ENCODE measurements at places on chromosomes 13 and 19.
A peak's percentile ranks its signal among the peaks of the same experiment; 100 is the strongest.

- no peak for DNase-seq
Observed at GRCh38 chr13:25085125-25085742, 10.7 kb upstream of the PABPC3 start.

- DNase-seq = no peak
Observed at GRCh38 chr13:104021806-104022397, 955.7 kb upstream of the SLC10A2 start.

DNA sequence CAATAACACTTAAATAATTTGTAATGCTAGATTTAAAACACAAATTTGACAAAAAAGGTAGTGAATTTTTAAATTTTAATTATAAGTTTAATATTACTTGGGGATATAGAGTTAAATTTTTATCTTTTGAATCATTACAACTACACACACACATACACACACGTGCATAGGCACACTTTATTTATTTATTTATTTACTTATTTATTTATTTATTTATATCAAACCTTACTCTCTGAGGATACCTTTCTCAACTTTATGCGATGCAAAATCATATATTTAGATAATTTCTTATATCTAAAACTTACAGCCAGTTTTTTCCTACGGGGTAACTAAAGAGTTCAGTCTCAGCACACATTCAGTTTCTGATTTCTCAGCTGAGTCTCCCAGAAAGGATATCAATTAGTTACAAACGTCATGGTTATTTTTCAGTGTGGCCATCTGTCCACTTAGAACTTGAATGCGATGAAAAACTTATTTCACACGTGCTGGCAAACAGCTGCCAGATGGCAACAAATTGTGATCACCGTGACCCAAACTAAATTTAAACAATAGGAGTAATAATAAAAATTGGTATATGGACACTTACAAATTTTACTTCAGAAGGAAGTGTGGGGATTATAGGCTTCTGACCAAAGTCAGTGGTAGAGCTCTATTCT lies 683.1 kb upstream of the PRR20A start:
- no peak for DNase-seq

DNA sequence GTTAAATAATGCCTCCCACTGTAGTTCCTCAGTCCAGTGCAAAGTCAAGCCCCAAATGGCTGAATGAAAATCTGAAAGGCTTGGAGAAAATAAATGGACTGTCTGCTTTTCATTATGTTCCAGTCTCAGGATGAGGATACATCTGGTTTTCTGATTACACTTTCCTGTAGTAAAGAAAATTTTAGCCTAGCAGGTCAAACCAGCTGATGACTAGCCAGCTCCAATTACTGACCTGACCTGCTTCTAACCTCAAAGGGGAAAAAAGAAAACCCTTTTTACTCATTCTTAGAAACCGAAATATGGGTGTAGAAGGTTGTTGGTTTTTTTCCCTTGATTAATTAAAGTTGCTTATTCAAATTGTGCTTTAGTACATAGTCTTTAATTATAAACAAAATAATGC lies 418.4 kb downstream of the EFNB2 start:
- DNase-seq = no peak

DNA sequence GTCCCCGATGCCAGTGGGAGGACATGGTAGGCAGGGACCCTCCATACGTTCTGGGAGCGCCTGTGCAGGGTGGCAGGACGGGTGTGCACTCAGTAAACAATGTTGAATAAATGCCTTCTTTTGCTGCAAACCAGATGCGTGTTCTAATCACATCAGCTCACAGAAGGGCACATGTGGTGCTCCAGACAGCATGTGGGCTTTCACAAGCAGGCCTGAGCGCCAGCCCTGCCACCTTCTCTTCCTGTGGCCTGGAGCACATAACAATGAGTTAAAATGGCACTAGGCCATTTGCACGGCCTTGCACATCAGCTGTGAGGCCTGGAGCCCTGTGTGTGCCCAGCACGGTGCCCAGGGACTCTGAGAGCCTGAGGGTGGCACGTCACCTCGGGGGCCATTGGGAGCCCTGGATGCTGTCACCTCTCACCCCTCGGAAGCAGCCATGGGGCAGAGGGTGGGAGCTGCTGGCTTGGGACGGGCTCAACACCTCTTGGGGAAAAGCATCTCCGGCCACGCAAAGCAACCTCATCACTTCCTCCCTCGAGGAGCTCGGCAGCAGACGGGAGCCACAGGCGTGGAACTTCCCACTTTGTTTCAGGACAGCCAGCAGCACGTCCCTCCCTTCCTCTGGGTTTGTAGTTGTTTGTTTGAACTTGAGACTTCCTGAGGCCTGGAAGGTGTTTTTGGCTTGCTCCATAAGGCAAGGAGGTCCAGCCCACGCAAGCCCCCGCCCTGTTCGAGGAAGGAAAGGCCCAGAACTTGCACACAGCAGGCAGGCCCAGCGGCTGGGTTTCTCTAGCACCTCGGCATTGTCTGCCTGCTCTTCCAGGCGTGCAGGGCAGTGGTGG lies 9.8 kb downstream of the MCF2L start:
- no peak for DNase-seq

DNA sequence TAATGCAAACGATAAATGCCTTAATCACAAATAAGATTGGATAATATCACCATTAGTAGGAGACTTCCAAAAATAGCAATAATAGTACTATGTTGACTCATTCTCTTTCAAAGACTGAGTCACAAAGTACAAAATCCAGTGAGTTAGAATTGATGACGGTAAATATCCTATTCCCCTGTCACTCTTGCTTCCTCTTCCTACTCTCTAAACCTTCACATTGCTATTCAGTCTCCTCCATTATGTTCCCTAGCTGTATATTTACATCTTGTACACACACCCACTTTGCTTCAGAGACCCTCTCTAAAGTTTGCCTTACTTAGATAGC lies 26.3 kb upstream of the INTS6 start:
- no peak for DNase-seq

DNA sequence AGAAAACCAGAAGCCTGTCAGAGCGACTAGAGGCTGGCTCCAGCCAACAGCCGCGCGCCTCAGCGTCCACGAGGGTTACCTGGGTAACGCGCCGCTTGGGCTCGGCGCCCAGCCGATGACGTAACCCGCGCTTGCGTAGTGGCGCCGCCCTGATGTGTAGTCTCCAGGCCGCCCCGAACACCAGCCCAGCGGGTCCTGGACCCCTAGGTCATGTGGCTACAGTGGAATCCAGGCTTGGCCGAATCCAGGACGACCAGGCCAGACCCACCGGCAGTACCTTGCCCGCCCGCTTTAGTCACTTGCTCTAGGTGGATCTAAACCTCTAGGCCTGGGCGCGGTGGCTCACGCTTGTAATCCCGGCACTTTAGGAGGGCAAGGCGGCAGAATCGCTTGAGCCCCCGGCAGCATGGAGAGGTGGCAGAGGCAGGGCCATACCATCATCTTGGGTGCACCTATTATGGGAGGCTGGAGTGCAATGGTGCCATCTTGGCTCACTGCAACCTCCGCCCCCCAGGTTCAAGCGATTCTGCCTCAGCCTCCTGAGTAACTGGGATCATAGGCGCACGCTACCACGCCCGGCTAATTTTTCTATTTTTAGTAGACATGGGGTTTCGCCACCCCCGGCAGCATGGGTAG lies 7.2 kb upstream of the ZNF606 start:
- peak; percentile 16 for DNase-seq

GRCh38 chr13:77751513-77752456 lies 54.3 kb downstream of the SLAIN1 start:
- DNase-seq = no peak

DNA sequence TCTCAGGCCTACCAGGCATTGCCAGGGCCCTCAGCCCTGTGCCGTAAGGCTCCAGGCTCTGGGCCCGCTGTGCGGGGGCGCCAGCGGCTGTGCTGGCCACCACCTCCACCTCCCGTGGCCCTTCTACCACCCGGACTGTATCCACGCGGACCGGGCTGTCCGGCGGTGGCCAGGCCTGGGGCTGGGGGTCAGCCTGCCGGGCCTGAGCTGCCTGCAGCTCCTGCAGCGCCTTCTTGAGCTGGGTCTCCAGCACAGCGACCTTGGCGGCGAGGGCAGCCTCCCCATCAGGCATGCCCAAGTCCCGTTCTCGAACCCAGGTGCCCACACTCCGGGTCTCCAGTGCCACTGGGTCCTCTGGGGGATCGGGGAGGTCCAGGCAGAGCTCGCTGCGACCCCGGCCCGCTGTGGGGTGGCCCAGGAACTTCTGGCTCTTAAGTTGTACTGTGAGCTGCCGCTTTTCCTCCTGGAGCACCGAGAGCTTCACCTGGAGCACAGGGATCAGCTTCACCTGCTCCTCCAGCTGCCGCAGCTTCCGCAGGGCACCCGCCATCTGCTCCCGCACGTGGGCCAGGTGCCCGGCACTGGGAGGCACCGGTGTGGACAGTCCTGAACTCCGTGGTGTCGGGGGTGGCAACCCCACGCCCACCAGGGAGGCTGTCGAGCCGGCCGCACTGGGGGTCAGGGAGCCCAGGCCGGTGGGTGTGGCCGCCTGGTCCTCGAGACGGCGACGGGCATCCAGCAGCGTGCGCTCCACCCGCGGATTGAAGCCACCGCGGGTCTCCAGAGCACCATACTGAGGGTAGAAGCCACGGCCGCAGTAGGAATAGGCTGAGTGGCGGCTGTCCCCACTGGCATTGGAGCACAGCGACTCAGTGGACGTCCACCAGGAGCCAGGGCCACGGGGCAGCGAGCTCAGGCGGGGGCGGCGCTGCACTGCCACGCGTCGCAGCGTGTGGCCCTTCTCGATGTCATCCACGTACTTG lies 4.1 kb downstream of the KANK2 start:
- no peak for DNase-seq

DNA sequence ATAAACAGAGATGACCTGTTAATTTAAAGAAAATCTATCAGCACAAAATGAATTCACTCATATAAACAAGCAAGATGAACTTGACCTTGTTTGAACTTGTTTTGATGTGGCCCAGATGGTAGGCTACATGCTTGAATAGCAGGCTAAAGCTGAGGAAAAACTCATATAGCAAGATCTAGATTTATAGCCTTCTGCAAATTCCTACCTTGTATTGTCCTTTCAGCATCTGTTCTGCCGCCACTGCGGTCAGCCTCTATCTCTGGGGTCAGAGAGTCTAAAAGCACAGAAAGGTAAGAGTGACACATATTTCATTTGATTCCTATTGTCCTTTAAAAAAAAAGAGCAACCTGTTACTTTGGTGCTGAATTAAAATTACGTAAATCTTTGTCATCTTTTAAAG lies 392.1 kb downstream of the DACH1 start:
- no peak for DNase-seq

- no peak for DNase-seq
Observed at GRCh38 chr13:106331116-106331515, 204.3 kb downstream of the EFNB2 start.

DNA sequence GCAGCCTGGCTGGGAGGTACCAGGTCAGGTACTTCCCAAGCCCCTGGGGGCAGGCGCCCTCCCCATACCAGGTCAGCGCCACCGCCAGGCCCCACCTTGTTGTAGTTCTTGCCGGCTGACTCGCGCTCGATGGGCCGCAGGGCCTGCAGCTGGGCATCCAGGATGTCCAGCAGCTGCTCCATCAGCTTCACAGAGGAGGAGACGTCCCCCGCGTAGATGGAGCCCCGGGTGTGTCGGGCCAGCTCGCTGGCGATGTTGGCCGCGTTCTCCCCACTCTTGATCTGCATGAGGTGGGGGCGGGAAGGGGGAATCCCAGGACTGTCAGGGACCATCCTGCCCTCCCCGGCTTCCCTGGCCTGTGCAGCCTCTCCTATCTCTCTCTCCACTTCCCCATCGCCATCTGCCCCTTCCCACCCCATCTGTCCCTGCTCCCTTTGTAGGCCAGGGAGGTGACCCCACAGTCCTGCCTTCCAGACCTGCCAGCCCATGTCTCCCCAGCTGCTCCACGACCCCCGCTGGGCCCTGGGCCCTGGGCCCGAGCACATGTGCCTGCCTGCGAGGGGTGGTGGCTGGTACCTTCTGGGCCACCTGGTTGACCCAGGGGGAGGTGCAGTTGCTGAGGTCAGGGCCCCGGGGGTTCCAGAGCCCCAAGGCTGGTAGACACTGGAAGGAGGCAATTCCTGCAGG lies 23.8 kb upstream of the ASF1B start:
- no peak for DNase-seq

DNA sequence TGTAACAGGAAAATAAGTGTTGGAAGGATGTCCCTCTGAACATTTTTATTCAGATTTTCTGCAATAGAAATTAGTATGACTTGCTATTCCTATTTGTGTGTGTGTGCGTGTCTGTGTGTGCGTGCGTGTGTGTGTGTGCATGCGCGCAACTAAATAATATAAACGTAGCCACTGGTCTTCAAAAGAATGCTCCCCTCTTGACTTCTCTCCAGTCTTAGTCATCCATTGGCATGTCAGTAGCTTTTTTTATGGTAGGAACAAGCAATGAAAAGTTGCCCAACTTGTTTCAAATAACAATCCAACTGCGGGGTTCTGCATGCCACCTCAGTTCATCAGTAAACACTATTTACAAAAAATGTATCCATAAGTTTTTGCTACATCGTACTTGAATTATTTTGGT lies 249.6 kb downstream of the GPC6 start:
- no peak for DNase-seq

- DNase-seq = no peak
Observed at GRCh38 chr19:44552324-44552723, 22.8 kb upstream of the CEACAM20 start.

GRCh38 chr19:17063428-17063827 lies 11.8 kb downstream of the HAUS8 start:
- no peak for DNase-seq

GRCh38 chr13:40190641-40191100 lies 475.8 kb downstream of the FOXO1 start:
- no peak for DNase-seq

DNA sequence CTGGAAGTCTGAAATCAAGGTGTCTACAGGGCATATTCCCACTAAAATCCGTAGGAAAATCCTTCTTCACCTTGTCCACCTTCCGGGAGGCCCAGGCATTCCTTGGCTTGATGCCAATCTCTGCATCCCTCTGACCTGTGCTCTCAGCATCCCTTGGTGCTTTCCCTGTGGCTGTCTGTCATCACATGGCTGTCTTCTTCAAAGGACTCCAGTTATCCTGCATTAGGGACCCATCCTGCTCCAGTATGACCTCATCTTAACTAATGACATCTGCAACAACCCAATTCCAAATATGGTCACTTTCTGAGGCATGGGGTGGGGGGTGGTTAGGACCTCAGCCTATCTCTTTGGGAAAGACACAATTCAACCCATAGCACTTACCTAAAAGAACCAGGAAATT lies 423.8 kb downstream of the IRS2 start:
- no peak for DNase-seq

DNA sequence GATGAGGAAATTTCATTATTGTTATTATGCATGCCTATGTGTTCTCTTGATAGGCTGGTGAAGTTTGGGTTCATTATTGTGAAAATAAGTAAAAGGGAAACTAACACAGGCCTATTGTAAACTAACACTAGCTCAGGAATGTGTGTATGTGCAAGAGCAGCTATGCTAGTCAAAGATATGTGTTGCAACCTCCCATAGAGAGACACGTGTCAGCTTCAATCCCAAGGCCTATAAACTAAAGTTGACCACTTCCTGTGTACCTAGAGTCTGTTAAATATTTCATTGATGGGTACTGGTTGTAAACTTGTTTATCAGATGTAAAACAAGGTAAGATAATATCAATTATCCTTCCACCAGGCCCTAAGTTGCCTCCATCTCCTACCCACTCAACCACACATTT lies 44.7 kb upstream of the ZNF30 start:
- DNase-seq = no peak

- no peak for DNase-seq
Observed at GRCh38 chr13:31495336-31495735, 244.0 kb upstream of the RXFP2 start.
